ENCODE measurements at places on chromosomes 3 and 15.

DNA sequence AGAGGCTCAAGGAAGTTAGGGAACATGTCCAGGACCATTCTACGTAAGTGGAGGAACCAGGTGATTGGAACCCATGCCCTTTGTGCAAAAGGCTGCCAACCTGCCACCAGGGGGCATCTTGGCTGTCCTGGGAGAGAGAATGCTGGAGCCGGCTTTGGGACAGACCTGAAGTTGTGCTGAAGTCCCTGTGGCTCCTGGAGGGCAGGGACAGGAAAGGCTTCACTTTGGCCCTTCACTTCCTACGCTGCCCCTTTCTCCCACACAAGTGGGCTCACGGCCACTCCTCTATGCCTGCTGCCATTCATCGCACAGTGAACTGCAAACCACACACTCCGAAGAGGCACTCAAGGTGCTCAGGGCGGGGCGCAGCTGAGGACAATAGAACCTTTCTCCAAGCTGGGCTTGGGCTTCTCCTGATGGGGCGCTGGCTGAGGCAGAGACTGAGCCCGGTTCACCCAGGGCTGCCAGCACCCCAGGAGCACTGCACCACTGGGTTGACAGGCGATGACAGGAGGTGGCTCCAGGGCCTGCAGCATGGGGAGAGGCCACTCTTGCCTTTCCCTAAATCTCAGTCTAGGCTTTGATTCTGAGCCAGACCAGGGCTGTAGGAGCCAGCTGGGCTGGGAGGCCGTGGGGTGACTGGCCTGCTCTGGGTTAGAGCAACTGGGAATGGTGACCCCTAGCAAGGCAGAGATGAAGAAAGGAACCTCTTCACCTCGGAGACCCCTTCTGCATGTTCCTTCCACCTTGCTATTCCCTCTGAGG, 8.4 kb downstream of the SHF start:
- no peak for DNase-seq

DNA sequence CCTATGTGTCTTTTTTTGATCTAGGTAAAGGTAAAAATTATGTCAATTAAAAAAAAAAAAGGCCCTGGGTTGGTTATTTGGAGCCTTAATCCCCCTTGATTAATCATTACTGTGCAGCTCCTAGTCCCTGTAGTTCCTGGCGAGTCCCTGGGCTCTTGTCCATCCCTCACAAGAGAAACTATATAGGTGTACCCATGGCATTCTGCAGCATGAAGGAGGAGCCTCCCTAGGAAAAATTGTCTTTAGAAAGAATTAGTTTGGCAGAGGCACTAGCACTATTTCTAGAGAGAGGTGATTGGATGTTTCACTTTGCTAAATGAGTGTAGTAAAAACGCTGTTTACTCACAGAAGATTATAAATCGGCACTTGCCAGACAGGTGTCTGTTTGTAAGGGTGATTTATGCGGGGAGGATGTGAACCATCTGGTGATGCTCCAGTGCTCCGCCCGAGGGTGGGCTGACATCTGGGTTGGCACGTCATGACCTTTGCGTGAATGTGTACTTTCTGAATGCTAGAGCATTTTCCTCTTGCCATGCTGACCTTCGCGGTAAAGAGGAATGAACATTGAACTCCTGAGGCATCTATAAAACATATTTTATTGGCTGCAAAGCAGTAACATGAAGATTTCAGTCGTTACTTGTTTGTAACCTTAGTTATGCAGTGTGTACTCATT, 12.6 kb downstream of the PLCL2 start:
- peak; percentile 46 for DNase-seq

DNA sequence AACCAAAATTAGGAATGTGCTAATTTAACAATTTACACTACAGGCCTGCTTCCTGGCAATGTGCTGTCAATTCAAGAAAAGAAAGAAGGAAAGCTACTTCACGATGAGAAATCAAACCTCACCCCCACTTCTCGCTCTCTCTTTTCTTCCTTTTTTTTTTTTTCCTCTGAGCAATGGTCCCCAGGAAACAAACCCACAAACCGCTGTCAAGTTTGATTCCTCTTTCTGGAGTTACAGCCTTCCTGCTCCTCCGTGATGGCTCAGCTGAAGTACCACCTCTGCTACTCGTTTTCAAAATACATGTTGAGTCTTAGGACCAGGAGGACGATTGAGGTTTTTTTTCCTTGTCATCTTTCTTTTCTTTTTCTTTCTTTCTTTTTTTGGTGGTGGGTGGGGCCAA, 3.4 kb upstream of the TRIM71 start:
- no peak for DNase-seq

- no peak for DNase-seq
Observed at GRCh38 chr3:58059349-58060321, 51.4 kb downstream of the FLNB start.

DNA sequence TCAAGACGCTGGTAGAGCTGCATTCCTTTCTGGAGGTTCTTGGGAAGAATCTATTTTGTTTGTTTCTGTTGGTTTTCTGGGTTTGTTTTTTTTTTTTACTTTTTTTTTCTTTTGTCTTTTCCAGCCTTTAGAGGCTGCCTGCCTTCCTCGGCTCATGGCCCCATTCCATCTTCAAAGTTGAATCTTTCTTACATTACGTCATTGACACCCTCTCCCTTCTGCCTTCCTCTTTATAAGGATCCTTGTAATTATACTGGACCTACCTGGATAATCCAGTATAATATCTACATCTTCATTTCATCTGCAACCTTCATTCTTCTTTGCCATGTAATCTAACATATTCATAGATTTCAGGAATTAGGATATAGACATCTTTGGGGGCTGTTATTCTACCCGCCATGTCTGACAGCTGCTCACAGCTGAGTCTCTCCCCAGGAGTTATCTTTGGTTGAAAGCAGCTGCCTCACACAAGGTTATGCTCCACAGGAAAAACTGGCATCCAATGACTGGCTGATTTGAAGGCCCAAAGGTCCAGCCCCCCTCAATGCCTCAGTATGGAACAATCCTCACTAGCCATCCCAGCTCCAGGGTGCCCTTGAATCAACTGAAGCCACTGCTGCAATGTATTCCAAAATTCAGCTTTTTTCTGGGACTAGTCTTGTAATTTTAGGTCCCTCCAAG, 38.4 kb upstream of the THBS1 start:
- no peak for DNase-seq

DNA sequence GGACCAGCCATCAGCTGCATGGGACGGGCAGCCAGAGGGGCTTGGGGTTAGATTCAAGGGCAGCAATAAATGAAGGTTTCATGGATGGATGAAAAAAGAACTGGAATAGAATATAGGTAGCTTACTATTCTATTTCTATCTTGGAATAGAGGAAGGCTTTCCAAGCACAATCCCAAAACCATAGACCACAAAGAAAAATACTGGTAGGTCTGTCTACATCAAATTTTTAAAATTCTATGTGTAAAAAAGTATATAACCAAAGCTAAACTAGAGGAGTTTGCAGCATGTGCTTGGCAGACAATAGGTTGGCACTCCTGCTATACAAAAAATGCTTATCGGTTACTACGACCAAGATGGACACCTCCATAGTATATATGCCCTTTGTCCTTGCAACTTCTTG, 7.2 kb upstream of the FBLN2 start:
- no peak for DNase-seq

- DNase-seq: no peak
Observed at GRCh38 chr3:70421506-70421905, 109.1 kb upstream of the MDFIC2 start.

- DNase-seq: no peak
Observed at GRCh38 chr15:78032671-78033070, 44.8 kb downstream of the TBC1D2B start.

Data from NCI-H446 (cell line).